Mesendoderm (in vitro differentiated cells): ENCODE measurements at places on chromosomes 11 and 22.

DNA sequence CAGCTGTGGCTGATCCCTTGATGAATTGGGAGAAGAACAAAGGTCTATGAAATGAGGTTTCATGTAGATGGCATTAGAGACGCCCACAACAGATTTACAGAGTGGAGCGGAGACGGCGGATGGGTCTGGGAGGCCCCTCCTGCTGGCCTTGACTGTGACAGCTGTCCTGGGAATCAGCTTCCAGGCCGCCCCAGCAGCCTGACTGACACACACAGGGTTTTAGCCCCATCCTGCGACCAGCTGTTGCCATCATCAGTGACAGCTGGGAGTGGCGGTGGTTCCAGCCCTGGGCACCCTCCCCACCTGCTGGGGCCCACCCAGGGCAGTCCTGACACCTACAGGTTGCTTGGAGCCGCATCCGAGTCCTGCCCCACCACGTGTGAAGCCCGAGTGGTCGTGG is 64.0 kb upstream of the PPP6R3 start:
- DNase-seq = no peak

DNA sequence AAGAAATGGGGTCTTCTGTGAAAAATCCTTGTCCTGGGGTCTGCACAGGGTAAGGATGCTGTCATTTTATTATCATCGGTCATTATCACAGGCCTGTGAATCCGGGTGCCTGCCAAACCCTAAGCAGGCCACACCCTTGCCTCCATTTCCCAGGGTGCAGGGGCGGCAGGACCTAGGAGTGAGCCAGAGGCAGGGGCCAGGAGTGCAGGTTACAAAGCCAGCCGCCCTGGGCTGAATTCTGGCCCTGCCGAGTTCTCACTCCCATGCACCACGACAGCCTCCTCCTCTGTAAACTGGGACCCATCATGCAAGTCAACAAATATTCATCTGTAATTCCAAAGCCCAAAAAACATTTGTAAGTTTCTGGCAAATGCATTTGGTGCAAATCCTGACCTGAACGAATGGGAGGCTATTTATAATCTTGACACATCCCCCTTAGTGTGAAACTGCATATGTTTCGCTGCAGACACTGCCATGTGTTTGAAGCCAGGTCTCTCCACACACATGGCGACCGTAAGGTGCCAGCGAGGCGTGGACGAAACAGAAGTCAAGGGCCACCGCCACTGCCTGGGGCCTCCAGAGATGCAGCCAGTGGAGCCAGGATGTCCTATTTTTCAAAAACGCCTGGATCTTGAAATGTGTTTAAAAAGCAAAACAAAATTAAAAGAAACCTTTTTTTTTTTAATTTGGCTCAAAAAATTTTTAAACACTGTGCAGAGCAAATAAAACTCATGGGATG is 6.7 kb downstream of the CD5 start:
- DNase-seq = no peak

DNA sequence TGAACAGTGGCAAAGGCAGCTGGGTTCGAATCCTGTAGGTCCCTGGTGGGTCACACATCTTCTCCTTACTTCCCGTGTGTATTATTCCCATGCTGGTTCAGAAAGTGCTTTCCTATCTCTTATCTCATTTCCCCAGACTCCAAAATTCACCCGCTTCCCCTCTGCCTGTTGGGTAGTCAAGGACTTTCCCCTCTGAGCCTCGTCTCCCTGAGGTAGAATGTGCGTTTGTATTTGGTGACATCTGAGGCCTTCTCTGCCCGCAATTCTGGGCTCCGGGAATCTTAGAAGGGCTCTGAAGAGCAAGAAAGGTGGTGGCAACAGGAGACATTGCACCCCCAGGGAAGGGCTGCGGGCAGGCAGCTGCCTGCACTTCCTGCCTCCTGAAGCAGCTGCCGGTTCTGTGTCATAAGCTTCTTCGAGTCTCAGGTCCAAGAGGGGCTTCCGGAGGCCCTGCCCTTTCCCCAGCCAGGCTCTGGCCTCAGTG is 5.9 kb downstream of the LRRC32 start:
- DNase-seq = no peak

DNA sequence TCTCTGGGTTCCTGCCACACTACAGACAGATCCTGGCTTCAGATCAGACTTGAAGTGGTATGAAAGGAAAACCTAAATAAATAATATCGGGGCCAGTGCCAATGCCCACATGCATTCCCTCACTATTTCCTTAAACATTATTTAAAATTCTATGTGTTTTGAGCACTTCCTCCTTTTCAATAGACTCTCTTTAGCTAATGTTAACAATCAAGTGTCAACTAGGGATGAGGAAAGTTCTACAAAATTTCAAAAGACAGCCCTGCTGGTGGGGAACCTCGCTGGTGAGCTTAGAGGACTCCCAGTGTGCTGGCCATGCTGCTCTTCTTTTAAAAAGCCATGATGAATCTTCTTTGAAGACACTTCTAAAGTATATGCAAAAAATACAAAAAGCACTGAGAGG is 87.5 kb downstream of the ENTHD1 start:
- no peak for DNase-seq

DNA sequence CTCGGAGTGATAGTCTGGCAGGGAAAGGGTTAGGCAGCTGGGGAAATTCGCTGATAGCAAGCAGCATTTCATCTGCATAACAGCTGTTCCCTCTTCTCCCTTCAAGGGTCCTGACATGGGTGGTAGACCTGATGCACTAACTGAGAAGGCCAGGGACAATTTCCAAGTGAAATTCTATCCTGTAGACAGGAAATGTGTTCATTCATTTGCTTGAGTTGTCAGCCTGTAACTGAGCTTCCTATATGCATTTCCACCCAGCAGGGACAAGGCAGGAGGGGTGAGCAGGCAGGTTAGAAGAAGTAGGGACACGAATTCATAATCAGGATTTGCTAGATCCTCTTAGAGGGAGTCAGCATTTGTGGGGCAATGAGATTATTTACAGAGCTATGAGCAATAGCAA is 154.3 kb upstream of the NCAM1 start:
- DNase-seq = peak; percentile 27

DNA sequence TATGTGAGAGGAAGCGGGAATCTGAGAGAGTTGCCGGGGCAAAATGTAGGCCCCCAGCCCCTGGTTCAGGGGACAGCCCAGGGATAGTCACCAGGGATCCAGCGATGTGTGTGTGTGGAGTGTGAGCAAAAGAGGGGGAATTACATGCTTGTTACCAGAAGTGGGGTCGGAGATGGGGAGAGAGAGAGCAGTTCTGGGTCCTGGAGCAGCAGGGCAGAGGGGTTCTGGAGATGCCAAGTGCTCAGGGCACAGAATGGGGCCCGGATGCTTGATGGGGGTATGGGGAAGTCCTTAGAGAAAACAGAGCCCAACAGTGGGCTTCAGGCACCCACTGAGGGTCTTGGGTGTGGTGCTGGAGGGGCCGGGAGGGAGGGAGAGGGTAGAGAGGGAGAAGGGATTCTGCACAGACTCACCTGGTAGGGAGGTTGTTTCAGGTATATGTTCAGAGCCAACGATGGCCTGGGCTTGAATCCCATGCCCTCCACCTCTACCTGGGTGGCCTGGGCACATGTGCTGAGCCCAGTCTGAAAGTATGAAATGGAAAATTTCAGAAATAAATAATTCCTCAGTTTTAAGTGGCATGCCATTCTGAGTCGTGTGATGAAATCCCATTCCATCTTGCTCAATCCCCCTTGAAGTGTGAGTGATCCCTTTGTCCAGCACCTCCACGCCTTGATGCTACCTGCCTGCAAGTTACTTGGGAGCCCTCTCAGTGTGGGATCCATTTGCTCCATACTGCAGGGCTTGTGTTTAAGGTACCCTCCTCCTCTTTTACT is 12.4 kb downstream of the SMIM38 start:
- DNase-seq = no peak

- DNase-seq = no peak
These were observed 49.1 kb upstream of the A4GALT start for GRCh38 chr22:42769574-42770447.

GRCh38 chr11:125978778-125979407 is 33.0 kb downstream of the VSIG10L2 start:
- no peak for DNase-seq

DNA sequence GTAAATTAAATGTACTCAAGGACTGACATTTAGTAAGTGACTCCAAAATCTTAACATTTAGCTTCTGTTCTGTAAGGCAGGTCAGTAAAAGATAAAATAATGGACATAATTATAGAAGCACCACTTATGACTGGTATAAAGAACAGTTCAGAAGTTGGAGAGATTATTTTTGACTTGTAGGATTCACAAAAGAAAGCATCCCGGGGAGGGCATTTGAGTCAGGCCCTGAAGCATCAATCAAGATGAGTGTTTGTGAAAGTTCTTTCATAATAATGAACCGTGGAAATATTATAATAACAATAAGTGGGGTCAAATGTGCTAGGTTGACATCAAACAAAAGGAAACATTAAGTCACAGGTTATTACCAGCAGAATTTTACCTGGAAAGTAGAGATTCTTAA is 201.9 kb downstream of the DDX10 start:
- no peak for DNase-seq

DNA sequence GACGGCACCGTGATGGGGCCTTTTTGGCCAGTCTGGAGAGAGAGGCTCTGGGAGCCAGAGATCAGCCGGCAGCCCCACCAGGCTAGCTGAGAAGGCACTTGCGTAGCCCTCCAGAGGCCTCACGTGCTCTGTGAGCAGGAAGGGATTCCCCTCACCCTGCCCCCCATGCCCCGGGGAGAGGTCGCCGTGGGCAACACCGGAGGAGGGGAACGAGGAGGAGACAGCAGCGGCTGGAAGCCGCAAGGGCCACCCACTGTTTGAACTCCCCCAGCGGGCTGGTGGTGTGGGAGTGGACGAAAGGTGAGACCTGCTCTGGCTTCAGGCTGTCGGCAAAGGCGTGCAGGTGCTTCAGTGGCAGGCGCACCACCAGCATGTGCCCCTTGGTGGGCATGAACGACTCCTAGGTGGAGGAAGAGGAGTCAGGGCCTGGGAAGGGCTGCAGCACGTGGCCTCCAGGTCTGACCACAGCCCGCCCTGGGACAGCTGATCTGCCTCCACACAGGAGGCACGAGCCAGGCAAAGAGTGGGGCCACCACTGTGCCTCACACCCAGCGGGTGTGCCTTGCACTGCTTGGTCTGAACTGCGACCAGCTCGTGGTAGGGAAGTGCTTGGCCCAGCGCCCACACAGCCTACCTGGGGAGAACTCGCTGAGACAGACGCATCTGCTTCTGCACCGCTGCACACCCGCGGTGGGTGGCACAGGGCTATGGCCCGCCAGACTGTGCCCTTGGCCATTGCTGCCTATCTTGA is 99.9 kb downstream of the MED15 start:
- DNase-seq = peak; percentile 26

- no peak for DNase-seq
These were observed 18.7 kb downstream of the TTC17 start for GRCh38 chr11:43377389-43377788.

DNA sequence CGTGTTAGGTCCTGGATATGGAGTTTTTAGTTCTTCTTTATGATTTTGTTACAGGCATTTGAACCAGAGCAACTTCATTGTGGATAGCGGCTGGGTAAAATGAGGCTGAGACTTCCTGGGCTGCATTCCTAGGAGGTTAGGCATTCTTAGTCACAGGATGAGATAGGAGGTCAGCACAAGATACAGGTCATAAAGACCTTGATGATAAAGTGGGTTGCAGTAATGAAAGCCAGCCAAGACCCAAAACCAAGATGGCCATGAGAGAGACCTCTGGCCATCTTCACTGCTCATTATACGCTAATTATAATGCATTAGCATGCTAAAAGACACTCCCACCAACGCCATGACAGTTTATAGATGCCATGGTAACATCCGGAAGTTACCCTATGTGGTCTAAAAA is 23.4 kb upstream of the CLMP start:
- peak; percentile 94 for DNase-seq

DNA sequence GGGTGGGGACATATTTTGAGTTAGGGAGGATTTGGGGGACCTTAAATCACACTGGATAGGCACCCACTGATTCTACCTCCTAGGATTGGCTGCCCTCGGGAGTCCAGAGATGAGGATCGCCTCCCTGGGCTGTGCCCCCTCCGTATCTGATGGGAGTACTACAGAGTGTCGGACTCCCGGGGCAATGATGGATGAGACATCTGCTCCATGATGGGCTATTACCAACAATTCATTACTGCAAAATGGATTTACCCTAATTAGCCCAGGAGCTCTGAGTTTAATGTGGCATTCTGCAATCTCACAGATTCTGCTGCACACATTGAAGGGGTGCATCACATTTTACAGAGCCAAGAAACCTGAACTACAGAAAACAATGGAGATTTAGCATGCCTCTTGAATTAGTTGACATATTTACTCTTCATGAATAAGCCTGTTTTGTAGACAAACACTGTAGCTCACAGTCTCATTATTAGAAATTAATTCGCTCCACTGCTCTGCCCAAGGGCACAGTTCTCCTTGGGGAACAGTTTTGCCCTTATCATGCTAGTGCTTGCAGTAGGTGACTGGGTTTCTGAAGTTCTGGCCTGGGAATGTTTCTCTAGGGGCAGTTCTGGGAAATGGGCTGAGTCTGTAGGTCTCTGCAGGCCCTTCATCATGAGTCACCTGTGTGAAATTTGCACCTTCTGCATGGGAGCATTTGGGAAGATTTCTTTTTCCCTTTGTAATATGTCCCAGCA is 217.1 kb upstream of the PLET1 start:
- peak; percentile 8 for DNase-seq

DNA sequence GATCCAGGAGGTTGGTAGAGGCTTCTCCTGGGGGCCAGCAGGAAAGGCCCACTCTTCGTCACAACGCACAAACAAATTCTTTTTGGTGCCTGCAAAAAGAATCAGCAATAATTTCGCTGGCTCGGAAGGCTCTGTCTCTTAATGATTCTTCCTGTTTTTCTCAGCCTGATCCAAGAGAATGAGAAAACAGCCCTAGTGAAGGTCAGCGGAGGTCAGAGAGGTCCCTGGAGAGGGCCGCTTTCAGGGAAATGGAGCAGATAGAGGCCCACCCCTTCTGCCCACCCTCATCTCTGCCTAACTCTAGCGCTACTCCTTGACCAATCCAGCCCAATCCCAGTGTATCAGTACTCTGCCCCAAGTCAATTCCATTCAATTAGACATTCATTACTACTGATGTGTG is 19.2 kb downstream of the LRRC55 start:
- no peak for DNase-seq

DNA sequence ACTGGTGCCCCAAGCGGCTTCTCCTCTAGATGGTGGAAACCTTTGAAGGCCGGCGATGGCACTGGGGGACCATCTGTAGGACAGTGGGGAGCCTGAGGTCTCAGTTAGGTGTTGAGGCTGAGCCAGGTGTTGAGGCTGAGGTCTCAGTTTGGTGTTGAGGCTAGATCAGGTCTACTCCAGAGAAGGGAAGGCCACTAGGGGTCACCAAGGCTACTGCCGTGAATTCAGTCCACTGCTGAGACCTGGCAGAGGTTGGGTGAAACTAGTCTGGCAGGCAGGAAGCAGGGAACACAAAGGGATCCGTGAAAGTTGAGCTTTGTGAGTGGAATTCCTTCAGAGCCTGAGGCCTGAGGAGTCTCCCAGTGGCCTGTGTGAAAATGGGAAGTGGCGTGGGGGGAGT is 123.8 kb upstream of the FGF3 start:
- DNase-seq = peak; percentile 72

DNA sequence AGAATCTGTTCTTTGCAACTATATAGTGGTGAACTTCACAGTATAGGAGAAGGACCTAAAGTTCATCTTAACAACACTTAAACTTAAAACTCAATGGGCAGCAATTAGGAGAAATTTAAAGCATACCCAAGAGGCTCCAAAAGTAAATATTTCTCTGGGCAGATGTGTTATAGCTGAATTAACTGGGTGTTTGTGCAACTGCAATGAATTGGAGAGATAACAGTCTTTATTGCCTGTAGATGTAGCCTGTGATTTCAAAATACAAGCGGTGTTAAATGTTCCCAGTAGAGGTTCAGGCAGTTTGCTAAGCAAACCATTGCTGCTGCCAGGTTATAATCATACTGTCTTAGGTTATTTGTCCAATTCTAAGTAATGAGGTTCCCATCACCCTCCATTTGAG is 294.1 kb upstream of the MTNR1B start:
- no peak for DNase-seq

- DNase-seq = no peak
These were observed 29.9 kb downstream of the SYN3 start for GRCh38 chr22:33028234-33028633.
